ENCODE measurements at places on chromosomes 3 and 15.

DNA sequence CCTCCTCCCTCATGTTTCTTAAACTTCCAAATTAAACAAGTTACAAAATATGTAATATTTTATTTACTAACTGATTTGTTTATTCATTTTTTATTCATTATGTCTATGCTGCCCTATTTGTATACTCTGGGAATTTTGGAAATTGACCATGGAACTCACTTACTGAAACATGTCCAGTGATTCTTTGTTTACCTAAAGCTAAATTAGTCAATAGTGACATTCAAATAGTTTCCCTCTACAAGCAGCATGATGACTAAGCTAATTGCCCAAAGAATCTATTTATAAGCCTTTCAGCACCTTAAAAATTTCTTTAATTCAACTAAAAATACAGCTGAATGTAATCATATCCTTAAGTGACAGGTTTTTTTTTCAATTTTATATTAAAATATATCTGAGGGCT lies 437.7 kb downstream of the SI start:
- no peak for DNase-seq

DNA sequence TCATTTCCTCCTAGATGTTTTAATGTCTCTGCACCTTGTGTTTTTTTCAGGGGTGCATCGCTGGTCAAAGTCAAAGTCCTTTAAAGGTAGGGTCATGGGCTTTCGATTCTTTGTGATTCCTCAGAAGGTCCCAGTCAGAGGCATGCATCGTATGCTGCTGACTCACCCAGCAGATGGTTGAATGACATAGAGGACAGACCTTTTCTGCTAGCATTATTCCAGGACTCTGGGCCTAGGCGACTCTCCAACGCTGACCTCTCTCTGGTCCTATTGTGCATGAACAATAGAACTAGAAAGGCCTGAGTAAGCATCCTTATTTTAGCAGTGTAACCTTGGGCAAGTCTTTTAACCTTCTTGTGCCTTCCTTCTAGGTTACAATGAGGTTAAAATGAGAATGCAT lies 75.9 kb downstream of the DGKG start:
- no peak for DNase-seq

DNA sequence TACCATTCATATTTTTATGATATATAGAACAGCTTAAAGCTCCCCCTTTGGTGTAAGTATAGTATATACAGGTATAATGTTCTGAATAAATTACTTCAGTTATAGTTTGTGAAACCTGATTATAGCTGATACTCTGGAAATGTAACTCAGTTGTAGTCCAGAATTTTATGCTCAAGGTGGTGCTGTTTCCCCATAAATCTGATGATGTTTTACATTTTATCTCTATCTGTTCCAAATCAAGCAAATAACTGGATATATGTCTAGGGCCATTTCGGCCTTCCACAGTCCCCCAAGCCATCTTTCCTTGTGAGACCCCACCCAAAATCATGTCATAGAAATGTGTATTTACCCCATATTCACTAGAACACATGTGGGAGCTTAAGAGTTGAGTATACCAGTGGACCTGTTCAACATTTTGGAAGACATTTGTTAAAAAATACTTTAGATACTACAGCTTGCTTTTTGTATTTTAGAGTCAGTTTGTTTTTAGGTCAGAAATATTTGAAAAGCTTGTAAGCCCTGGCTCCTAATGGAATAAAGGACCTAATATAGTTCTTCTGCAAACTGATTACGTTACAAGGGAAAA lies 107.1 kb downstream of the ATG7 start:
- DNase-seq = peak; percentile 61

- DNase-seq = no peak
Measured at GRCh38 chr3:17949101-17949500, 206.7 kb upstream of the TBC1D5 start.

- no peak for DNase-seq
Measured at GRCh38 chr3:2656806-2657777, 453.1 kb downstream of the IL5RA start.

GRCh38 chr3:195352895-195353488 lies 82.0 kb upstream of the XXYLT1 start:
- DNase-seq = peak; percentile 67

GRCh38 chr3:188280627-188281026 lies 126.7 kb downstream of the LPP start:
- no peak for DNase-seq

- DNase-seq = no peak
Measured at GRCh38 chr3:179147514-179147872, 664 bp upstream of the PIK3CA start.

DNA sequence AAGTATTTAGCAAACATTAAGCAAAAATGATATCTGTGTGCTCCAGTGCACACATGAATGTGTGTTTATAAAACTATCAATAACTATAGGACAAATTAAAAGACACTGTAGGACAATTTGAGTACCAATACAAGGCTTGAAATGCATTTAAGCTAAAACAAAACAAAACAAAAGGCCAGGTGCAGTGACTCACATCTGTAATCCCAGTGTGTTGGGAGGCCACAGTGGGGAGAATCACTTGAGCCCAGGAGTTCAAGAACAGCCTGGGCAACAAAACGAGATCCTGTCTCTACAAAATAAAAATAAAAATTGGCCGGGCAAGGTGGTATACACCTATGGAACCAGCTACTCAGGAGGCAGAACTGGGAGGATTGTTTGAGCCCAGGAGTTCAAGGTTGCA lies 50.7 kb downstream of the CSNK1G1 start:
- no peak for DNase-seq

- no peak for DNase-seq
Measured at GRCh38 chr15:61032600-61033286, 196.4 kb downstream of the RORA start.

DNA sequence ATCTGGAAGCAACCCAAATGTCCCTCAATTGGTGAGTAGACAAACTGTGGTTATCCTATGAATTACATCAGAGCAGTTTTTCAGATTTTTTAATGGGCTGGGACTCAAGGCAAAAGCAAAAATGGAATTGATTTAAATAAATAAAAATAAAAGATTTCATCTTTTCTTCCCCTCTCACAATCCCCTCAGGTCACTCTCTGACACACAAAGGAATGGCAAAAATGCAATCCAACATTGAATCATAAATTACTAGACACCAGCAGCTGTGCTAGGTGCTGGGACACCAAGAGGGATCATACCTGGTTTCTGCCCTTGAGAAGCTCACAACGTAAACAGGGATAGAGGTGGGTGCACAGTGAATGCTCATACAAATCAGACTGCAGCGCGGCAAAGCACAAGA lies 58.8 kb downstream of the CPN2 start:
- DNase-seq = no peak

- no peak for DNase-seq
Measured at GRCh38 chr3:17551333-17551732, 191.1 kb downstream of the TBC1D5 start.
